ENCODE measurements at places on chromosomes 11 and 22.

DNA sequence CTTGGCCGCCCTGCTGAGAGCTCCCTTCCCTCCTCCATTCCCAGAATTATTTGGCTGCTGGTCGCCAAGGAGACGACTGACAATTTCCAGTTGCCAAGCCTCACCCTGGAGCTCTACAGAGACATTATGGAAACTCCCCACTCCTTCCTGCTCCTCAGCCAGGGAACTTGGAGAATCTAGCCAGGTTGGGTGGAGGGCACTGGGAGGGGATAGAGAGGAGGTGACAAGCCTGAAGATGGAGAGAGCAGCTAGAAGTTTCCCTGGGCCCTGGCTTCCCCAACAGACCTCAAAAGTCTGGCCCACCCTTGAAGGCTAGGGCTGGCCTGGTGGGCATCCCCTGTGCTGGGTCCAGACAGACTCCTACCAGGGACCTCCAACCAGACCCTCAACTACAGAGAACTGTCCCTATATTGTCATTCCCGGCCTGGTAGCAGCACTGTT, 6.7 kb upstream of the VSIG10L2 start:
- DNase-seq: no peak

- DNase-seq: no peak
Measured at GRCh38 chr11:11584937-11585336, 36.9 kb downstream of the GALNT18 start.

DNA sequence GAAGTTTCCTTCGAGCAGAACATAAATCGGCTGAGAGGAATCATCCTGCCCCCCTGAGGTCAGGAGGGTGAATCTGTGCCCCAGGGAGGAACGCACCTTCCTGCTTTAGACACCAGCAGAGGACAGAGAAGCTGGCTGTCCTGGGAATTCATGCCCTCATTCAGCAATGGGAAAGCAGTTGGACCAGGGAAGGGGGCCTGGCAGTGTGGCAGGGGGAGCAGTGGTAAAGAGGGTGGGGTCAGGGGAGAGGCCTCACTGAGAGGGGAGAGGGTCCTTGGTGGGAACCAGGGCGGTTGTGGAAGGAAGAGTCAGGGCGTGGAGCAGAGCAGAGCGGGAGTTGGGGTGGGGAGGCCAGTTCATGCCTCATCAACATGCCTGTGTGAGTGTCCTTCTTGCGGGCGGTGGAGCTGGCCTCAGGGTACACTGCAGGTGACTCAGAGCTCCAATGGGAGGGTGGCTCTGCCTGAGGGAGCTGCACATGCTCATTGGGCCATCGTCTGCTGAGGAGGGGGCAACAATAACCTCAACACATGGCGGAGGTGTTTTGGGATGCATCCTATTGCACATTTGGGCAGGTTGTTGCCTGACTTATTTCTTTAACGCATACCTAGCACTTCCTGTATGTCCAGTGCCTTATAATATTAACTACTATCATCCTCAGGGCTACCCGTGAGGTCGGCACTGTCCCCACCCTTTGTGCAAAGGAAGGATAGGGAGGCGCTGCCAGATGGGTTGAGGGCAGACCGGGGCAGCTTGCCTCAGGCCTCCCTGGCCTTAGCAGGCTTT, 23.2 kb downstream of the MED15 start:
- DNase-seq: no peak

GRCh38 chr11:122769126-122769780, 69.0 kb upstream of the CRTAM start:
- DNase-seq: no peak

DNA sequence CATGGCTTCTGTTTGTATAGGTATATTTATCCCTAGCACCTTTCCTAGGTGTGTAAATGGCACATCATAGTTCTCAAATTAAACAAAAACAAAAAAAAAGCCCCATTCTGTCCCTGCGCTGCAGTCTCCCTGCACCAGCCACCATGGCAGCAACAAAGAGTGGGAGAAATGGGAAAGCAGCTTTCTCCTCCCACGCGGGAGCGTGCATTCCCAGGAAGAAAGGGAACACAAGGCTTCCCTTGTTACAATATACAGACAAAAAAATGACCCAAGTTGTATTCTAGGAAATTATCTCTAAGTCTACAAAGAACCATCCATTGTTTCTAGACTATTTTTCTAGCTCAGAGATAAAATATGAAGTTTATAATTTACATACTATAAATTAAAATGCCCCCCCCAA, 16.1 kb upstream of the TMPRSS5 start:
- no peak for DNase-seq

DNA sequence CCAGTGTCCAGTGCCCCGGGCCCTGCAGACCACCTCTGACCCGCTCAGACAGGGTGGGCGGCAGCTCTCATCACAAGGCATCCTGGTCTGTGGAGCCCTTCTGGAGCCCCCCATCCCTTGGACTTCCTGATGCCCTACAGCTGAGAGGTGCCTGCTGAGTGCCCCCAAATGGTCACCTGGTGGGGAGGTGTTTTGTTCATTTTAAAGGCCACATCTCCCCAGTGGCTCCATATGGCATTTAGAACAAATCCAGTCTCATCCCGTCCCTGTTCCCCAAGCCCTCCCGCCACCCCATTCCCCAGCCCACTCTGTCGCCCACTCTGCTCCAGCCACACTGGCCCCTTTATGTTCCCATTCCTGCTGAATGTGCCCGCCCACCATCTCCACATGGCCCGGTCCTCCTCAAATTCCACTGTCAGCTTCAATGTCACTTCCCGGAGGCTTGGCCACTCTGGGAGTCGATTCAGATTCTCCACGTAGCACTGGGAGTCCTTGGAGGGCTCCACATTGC, 32.8 kb downstream of the OSBPL5 start:
- DNase-seq: no peak

GRCh38 chr11:128644576-128644975, 49.3 kb upstream of the FLI1 start:
- no peak for DNase-seq

DNA sequence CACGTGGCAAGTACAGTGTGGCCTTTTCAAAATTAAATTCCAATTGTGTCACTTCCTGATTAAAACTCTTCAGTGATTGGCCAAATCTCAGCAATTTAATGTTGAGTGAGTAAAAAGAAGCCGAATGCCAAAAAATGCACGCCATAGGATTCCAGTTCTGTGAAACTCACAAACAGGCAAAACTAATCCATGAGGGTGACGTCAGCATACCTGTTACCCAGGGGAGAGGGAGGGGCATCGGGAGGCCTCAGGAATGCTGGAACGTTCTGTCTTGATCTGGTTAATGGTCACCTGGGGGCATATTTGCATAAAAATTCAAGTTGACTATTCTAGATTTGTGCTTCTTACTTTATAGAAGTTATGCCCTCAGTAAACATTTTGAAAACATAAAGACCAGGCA, 39.9 kb upstream of the RAB1B start:
- DNase-seq: no peak

GRCh38 chr22:25929321-25929878, 187.4 kb downstream of the MYO18B start:
- no peak for DNase-seq

DNA sequence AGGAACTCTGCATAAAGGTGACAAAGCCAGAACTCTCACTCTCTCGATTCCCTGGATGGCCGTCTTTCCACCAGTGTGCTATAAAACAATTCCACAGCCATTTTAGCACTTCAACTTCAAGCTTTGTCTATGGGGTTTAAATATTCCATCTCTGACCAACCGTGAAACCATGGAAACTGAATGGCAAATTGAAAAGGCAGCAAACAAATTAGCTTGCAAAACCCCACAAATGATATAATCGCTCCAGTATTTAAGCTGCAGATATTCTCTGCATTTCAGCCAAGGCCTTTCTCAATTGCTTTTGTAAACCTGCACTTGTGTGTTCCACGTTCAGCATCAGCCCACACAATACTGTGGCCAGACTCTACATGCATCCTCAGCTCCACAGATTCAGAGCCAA, 131.7 kb upstream of the ISX start:
- no peak for DNase-seq

DNA sequence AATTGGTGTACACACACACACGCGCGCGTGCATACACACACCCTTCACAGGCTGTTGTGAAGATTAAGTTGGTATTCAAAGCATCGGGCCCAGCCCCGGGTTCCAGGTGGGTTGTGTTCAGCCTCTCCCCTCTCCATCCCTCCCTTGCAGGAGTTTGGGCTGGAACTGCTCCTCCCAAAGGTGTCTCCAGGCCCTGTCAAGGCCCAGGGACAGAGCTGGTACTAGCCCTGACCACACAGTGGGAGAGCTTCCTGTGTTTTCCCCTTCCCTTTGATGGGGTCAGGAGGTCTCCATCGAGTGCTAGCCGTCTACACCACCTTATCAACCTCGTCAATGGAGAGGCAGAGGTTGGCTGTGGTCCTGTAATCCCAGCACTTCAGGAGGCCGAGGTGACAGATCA, 36.5 kb upstream of the CSNK1E start:
- no peak for DNase-seq

DNA sequence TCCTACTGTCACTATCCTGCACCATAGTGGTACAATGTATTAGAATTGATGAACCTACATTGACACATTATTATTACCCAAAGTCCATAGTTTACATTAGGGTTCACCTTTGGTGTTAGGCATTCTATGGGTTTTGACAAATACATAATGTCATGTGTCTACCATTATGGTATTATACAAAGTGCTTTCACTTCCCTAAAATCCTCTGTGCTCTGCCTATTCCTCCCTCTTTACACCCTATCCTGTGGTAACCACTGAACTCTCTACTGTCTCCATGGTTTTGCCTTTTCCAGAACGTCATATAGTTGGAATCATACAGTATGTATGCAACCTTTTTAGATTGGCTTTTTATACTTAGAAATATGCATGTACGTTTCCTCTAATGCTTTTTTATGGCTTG, 51.5 kb downstream of the CCDC15 start:
- DNase-seq: no peak

GRCh38 chr22:35726933-35727332, 9.3 kb downstream of the APOL5 start:
- no peak for DNase-seq

GRCh38 chr22:47400701-47401591, 638.5 kb downstream of the TBC1D22A start:
- no peak for DNase-seq

DNA sequence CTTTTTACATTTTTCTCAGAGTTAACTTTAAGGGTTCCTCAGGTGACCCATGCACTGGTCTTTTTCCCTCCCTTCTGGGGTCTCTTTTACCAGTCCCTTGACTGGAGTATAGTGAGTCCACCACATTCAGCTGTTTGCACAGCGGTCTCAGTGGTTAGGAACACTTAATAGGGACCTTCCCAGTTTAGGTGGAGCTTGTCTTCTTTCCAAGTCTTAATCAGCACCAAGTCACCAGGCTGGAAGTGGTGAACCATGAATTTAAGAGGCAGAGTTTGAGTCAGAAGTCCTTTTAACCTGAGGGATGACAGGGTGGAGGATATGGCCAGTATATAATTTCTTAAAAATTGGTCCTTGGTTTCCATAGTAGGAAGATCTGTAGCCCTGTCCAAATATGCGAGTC, 349.7 kb upstream of the MPPED2 start:
- no peak for DNase-seq

DNA sequence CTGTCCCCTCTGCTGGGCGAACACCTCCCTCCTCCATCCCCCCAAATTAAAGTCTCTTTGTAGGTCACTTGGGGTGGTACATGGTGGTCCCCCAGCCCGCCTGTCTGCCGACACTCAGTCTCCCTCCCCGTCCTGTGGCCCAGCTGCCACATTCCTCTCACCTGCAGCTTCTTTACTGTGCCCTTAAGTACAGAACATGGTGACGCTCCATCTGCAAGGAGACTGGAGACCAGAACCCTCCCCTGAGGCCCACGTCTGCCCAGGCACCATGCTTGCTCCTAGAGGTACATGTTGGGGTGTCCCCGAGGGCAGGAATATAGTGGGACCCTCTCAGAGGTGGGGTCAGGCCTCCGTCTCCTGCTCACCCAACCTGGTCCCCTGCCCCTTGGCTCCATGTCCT, 5.6 kb upstream of the EHD1 start:
- DNase-seq: no peak

DNA sequence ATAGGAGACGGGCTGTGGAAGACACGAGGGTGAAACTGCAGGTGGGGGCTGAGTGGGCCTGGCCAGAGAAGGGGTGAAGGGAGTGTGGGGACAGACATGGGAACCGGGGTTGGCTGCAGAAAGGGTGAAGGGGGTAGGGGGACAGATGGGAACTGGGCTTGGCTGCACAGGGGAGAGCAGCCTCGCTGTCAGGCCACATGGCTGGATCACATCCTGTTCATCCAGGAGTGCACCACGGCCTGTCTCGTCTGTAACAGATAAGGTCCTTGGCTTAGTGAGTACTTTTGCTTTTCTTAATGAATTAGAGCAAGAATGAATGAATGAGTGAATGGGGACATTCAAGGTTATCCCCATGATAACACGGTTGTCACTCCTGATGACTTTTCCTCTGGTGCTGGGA, 13.5 kb downstream of the FBLN1 start:
- DNase-seq: no peak

DNA sequence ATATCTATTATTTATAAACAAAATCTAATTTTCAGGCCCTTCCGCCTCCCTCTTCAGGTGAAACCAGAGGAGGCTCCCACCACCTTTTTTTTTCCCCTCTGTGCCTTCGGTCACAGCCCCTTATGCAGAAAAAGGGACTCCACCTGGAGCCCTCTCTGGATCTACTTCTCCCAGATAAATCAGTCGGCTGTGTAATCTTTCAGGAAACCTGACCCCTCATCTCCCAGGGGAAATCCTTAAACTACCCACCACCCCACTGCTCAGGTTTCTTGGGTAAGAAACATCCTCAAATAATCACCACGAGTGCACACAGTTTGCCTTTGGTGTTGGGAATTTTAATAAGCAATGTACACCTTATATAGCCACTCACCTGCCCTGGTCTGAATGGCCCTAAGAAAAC, 104.2 kb downstream of the NAV2 start:
- no peak for DNase-seq

DNA sequence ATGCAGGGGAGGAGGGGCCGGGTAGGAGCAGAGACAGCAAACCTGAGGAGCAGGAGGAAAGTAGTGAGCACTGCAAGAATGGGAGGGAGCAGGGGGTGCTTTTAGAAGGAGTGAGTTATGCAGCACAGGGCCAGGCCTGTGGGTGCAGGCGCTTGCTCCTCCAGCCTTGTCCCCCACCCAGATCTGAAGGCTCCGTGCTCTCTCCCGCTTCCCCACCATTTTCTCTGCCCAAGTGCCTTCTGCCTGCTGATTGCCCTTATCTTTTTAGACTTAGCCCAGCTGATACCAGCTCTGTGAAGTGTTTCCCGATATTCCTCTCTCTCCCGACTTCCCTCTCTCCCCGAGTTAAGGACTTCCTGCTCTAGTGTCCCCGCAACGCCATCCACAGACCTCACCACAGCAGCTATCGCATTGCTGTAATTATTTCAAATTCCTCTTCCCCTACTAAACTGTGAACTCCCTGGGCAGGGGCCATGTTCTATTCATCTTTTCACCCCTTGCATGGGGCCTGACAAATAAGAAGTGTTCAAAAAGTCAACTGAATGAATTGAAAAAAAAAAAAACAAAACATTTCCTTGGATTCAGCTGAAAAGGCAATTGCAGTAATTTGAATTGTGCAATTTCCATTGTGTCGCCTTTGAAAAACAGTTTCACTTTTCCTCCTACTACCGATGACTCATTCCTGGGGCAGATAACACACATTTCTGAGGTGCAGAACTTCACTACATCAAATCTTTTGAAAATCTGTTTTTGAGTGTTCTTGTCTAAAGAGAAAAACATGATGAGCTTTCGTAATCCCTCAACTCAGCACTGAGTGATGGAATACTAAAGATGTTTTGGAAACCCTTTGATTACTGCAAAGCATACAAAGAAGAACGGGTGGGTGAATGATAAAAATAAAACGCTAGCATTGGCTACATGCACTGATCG, 69.7 kb upstream of the BMAL1 start:
- DNase-seq: no peak

GRCh38 chr22:30309951-30310741, 16.6 kb downstream of the TBC1D10A start:
- no peak for DNase-seq

GRCh38 chr22:35600476-35600875, 16.7 kb downstream of the MB start:
- DNase-seq: no peak
